WTC11 (cell line): ENCODE measurements at places on chromosomes 3 and 15. TPM values are rescaled to one million over a fixed set of nuclear protein-coding genes. Genes with fewer than 3 reads are reported as not detected.

DAPK2 gene
- 1.0 to 2.3 TPM (median 1.5 TPM) in 3 replicates for total RNA-seq

SOX14 gene
- total RNA-seq = 0.34 to 0.78 TPM (median 0.70 TPM) in 3 replicates

PTX3 gene
- 0.59 to 0.76 TPM (median 0.73 TPM) in 3 replicates for total RNA-seq

IMPDH2 gene
- 449 to 472 TPM (median 452 TPM) in 3 replicates for total RNA-seq

DHFR2 gene
- 2.6 to 2.8 TPM (median 2.7 TPM) in 3 replicates for total RNA-seq

SLC2A2 gene
- total RNA-seq = 0.16 TPM in 1 of 3 replicates, not detected in the others

P2RY12 gene
- total RNA-seq = not detected in 3 replicates

SLC22A14 gene
- total RNA-seq = 0.09 TPM in 1 of 3 replicates, not detected in the others

CLDN18 gene
- 0.13 to 0.23 TPM (median 0.16 TPM) in 3 replicates for total RNA-seq

GOLGA6B gene
- 0.73 to 1.9 TPM (median 0.85 TPM) in 3 replicates for total RNA-seq

SPCS1 gene
- 92.5 to 101 TPM (median 98.5 TPM) in 3 replicates for total RNA-seq

ALG1L2 gene
- 0.82 to 2.1 TPM (median 0.89 TPM) in 3 replicates for total RNA-seq

MORC1 gene
- total RNA-seq = not detected in 3 replicates

TBC1D21 gene
- total RNA-seq = not detected in 3 replicates

NKTR gene
- total RNA-seq = 76.4 to 89.3 TPM (median 82.3 TPM) in 3 replicates

PRSS50 gene
- total RNA-seq = 0.70 to 1.4 TPM (median 1.2 TPM) in 3 replicates

CSPG5 gene
- 3.3 to 4.4 TPM (median 3.7 TPM) in 3 replicates for total RNA-seq

GPR149 gene
- 0.09 TPM in 1 of 3 replicates, not detected in the others for total RNA-seq

CPN2 gene
- total RNA-seq = 0.09 to 0.14 TPM in 2 of 3 replicates, not detected in the other

GOLGA6L9 gene
- total RNA-seq = 7.3 to 9.4 TPM (median 8.0 TPM) in 3 replicates

SLC22A13 gene
- 0.16 to 0.42 TPM (median 0.30 TPM) in 3 replicates for total RNA-seq

VGLL3 gene
- 6.1 to 10.4 TPM (median 6.9 TPM) in 3 replicates for total RNA-seq
